ENCODE measurements at places on chromosomes 2 and 18.
A peak's percentile ranks its signal among the peaks of the same experiment; 100 is the strongest.

DNA sequence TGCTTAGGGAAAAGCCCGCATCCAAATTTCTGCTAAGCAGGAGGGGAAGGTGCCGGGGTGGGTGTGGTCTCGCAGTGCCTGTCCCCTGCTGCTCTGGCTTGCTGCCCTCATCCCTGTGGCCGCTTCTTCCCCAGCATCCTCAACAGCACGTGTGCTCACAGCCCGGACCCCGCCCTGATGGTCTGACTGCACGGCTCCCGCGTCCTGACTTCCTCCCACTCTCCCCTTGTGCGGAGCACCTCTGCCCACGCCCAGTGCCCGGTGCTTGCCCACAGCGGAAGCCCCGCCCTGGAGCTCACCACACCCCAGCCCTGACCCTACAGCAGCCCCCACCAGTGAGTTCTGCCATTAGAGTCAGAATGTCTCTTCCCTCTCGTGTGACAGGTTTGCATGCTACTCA, 277.9 kb downstream of the NDUFA10 start:
- no peak for DNase-seq

- DNase-seq: no peak
These were observed 25.3 kb downstream of the BABAM2 start for GRCh38 chr2:27915874-27916273.

DNA sequence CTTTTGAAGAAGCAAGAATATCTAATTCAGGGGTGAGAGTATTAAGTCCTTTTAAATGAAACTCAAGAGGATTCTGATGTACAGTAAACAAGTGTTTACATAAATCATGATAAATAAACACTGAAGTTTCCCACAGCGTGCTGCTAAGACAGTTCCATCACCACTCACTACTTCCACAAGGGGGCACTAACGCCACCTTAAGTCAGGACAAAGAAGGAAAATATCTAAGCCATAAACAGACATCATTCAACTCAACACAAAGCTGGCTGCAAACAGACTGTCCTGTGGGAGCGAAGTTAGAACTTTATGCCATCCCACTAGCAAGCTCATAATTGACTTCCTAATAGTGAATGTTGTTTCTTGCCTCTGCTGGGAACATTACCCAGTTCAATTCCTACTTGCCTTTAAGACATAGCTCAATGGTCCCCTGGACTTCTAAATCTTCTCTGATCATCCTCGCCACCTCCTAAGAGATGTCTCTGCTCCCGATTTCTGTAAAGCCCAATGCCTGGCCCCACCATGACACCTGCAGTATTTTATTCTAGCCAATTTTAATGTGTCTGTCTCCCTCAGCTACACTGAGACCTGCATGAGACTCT, 36.5 kb downstream of the MRPL44 start:
- DNase-seq: peak; percentile 22

- DNase-seq: no peak
These were observed 146.4 kb downstream of the DYSF start for GRCh38 chr2:71599646-71600236.

- no peak for DNase-seq
These were observed 43.7 kb downstream of the ARL4C start for GRCh38 chr2:234453216-234453615.

GRCh38 chr2:123696021-123696420, 329.1 kb upstream of the CNTNAP5 start:
- no peak for DNase-seq

GRCh38 chr2:218861645-218862318, 2.2 kb downstream of the WNT6 start:
- DNase-seq: no peak

DNA sequence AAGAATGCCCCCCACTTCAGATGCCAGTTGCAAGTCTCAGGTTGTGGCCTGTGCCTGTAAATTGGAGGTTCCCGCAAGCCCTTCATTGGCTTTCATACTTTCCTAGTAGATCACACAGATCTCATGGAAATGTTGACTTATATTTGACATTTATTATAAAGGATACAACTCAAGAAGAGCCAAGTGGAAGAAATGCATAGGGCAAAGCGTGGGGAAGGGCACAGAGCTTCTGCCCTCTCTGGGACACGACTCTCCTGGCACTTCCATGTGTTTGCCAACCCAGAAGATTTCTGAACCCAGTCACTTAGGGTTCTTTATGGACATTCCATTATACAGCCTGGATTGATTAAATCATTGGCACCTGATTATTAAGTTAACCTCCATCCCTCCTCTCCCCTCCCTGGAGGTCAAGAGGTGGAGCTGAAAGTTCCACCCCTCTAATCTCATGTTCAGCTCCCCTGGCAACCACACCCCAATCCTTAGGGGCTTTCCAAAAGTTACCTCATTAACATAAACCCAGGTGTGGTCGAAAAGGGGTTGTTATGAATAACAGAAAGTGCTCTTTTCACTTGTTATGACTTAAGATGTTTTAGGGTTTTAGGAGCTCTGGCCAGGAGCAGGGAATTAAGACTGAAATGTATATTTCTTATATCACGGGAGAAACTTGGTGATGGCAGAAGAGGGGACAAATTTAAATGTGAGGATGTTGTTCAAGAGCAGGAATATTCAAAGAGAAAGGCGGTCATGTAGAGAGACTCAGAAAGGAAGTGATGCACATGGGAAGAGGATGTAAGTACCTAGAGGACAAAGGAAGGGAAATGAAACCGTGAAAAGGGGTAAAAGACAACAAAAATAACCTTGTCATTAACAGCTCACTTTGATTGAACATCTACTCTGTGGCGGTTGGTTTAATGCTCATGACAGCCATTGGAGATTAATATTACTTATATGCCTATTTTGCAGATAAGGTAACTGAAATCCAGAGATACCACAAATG, 31.8 kb downstream of the SP100 start:
- DNase-seq: no peak

All from stimulated activated CD4-positive, alpha-beta T cell treated with anti-CD3 and anti-CD28 coated beads, TNF-alpha, amount 100 ng/mL, for 1 hour (primary cell).